ENCODE measurements at places on chromosomes 6 and 20.

DNA sequence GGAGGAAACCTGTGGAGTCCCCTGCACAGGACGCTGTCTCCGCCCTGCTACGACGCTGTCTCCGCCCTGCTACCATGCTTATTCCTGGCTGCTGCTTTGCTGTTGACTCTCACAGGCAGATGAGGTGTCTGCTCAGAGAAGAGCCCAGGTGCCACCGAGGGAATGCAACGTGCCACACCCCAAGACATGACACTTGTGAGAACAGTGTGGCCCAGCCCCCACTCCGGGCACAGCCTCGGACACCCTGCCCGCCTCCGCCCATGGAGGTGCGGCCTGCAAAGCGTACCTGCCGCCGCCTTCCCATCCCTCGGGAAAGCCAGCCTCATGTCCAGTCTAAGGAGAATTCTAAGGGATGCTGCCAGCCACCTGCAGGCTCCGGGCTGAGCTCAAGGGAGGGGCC, 15.6 kb upstream of the MRGBP start:
- no peak for DNase-seq

GRCh38 chr6:137240168-137240567, 21.0 kb upstream of the IFNGR1 start:
- DNase-seq, result peak; percentile 65

DNA sequence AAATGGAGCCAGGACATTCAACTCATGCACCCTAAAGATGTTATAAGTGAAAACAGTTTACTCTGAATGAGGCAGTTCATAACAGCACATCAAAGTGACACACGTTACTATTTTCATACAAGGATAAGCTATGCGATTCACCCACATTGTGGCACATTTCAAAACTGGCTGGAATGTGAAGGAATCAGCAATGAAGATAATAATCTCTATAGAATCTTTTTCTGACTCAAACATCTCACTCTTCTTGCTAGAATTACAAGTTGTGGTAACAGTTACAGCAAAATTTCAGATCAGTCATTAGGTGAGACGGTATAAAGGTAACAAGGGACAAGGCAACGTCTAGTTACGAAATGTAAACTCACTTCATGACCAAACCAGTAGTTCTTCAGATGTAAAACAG, 17.5 kb downstream of the TMEM244 start:
- peak; percentile 11 for DNase-seq

DNA sequence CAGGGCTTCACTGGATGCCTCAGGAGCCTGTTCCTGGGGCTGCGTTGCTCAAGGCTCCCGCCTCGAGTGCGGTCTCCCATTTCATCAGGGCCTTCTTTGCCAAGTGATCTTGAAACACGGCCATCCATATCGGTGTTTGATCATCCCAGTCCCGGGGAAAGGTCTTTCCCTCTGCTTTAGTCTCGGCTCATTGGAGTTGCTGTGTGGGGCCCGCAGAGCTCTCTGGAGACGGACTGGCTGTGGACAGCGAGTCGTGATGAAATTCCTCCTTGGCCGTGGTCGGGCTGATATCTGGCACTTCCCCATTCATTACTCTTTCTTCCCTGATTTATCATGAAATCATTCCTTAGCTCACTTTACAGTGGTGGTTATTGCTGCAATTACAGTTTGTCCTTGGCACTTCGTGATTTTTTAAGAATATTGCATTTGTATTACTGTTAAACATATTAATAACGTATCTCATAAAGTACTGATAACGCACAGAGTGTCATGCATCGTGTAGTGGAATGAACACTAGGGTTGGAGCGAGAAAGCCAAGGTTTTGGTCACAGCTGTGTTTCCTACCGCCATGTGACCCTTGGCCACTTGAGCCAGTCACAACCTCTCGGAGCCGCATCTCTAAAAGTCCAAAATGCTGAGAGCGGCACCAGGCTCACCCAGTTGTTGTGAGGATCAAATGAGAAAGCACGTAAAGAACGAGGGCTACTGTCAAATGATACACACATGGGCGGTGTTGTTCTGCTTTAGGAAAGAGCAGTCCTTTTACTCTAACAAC, 71.8 kb downstream of the MTHFD1L start:
- no peak for DNase-seq

DNA sequence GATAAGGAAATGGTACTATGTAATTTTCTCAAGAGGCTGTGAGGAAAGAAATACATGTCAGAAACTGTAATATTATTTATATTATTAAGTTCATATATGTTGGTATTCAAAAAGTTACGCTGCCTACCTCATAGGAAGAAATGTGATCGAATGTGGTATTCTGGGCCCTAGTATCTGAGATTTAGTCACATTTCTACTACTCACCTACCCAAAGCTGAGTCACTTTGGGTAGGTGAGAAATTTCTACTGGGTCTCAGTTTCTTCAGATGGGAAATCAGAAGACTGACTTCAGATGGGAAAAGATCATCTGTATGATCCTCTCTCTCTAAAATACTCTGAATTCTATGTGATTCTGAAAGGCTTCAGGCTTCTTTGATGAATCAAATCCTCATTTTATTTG, 411.0 kb downstream of the SYNE1 start:
- no peak for DNase-seq

DNA sequence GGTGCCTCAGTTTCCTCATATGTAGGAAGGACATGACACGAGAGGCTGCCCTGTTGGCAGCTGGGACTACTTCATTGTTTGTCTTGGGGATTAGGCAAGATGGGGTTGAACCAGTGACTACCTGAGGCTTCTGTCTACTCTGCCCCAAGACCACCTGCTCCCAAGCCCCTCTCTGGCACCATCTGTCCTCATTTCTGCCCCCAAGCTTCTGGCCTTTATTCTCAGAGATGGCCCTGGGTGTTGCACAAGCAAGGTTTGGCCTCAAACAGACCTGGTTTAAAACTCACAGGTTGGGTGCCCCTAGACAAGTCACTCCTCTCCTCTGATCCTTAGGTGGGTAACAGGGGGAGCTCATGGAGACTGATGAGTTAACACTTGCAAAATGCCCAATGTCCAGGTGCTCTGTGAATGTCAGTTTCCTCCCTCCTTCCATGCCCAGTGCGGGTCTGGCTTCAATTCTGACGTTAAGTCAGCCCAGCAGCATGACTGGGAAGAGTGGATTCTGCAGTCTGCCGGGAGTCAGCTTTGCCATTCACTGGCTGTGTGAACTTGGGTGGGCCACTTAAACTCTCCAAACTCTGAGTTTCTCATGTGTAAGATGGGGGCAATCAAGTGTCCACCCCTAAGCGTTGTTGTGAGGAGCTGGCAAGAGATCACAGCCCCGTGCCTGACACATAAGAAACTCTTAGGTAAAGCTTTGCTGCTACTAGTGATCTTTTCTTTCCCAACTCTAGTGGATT, 84.5 kb upstream of the TOX2 start:
- no peak for DNase-seq
